Activated T-cell treated with anti-CD3 and anti-CD28 coated beads, Interleukin-2, amount 50 U/mL, for 72 hours (primary cell): ENCODE measurements at places on chromosomes 12 and 14.
A peak's percentile ranks its signal among the peaks of the same experiment; 100 is the strongest.

DNA sequence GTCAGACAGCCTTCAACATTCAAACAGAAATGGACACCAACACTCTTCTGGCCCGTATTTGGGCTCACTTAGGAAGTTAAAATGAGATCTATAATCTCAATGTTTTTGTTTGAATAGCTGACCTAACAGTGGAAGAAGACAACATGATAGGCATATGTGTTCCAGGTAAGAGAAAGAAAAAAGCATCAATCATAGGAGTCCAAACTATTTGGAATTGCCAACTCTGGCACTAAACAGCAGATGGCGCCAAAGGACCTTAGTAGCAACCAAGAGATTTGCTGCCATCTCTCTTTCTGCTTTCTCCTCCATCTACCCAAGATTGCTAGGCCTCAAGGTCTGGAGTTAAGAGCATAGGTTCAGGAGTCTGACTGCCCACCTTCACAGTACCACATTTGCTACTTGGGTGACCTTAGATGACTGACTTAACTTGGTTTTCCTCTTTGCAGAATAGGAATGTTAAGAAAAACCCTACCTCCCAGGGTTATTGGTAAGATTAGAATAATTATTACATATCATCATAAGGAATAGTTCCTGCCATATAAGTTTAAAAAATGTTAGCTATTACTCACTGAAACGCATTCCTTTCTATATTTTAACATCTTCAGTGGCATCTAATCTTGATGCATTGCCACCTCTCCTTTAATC lies 30.2 kb downstream of the PEX5 start:
- no peak overlapping the region for H3K4me3 ChIP-seq
- peak; percentile 72 for DNase-seq
- H3K27ac ChIP-seq = no peak overlapping the region
- H3K27me3 ChIP-seq = no peaks in the 10 kb centered on the region
- no peaks in the 10 kb centered on the region for H3K36me3 ChIP-seq

- H3K27me3 ChIP-seq = no peaks in the 10 kb centered on the region
- H3K27ac ChIP-seq = no peak overlapping the region
- no peak for DNase-seq
- H3K4me3 ChIP-seq = no peak overlapping the region
- H3K36me3 ChIP-seq = no peaks in the 10 kb centered on the region
Measured at GRCh38 chr14:101495827-101496775, 65.2 kb upstream of the DIO3 start.

- H3K27ac ChIP-seq = no peak overlapping the region
- no peak for DNase-seq
- H3K4me1 ChIP-seq = no peaks in the 10 kb centered on the region
- no peak overlapping the region for H3K4me3 ChIP-seq
Measured at GRCh38 chr14:33914676-33915516, 36.0 kb downstream of the EGLN3 start.

- H3K27ac ChIP-seq = peak overlapping the region; percentile 92
- DNase-seq = peak; percentile 37
- no peaks in the 10 kb centered on the region for H3K27me3 ChIP-seq
- peaks cover 71% of the 10 kb centered on the region for H3K4me1 ChIP-seq
Measured at GRCh38 chr14:70651522-70651921, 9.8 kb downstream of the TTC9 start.

DNA sequence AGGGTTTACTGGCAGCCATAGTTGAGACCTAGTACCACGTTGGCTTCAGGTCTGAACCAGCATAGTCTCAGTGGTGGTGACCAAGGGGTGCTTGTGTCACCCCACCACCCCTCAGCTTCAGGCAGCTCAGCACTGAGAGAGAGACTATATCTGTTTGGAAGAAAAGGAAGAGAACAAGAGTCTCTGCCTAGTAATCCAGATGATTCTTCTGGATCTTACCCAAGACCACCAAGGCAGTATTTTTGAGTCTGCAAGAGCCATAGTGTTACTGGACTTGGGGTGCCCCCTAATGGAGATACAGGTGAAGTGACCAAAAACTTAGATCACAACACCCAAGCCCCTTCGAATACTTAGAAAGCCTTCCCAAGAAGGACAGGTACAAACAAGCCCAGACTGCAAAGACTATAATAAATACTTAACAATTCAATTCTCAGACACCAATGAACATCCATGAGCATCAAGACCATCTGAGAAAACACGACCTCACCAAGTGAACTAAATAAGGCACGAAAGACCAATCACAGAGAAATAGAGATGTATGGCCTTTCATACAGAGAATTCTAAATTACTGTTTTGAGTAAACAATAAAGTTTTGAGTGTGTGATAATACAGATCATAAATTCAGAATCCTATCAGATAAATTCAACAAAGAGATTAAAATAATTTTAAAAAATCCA lies 107.0 kb downstream of the HELB start:
- peak; percentile 41 for DNase-seq
- no peak overlapping the region for H3K4me3 ChIP-seq
- no peaks in the 10 kb centered on the region for H3K36me3 ChIP-seq
- H3K27me3 ChIP-seq = peaks cover 10% of the 10 kb centered on the region

DNA sequence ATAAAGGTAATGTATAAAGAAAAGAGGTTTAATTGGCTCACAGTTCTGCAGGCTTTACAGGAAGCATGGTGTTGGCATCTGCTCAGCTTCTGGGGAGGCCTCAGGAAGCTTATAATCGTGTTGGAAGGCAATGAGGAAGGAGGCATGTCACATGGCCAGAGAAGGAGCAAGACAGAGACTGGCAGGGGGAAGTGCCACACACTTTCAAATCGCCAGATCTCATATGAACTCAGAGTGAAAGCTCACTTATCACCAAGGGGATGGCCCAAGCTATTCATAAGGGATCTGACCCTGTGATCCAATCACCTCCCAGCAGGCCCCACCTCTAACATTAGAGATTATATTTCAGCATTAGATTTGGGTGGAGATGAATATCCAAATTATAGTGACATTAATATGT lies 26.3 kb downstream of the LDHB start:
- H3K27ac ChIP-seq = no peak overlapping the region
- H3K36me3 ChIP-seq = peaks cover 5% of the 10 kb centered on the region
- H3K27me3 ChIP-seq = no peaks in the 10 kb centered on the region
- no peak overlapping the region for H3K4me3 ChIP-seq
- DNase-seq = no peak
- H3K4me1 ChIP-seq = peaks cover 6% of the 10 kb centered on the region

GRCh38 chr12:88994971-88995370 lies 357.3 kb downstream of the DUSP6 start:
- peaks cover 16% of the 10 kb centered on the region for H3K27me3 ChIP-seq
- H3K36me3 ChIP-seq = no peaks in the 10 kb centered on the region
- DNase-seq = no peak
- H3K4me1 ChIP-seq = no peaks in the 10 kb centered on the region
- no peak overlapping the region for H3K4me3 ChIP-seq

- no peak for DNase-seq
- H3K4me1 ChIP-seq = no peaks in the 10 kb centered on the region
- H3K4me3 ChIP-seq = no peak overlapping the region
Measured at GRCh38 chr14:77284466-77284865, 13.5 kb upstream of the NGB start.

DNA sequence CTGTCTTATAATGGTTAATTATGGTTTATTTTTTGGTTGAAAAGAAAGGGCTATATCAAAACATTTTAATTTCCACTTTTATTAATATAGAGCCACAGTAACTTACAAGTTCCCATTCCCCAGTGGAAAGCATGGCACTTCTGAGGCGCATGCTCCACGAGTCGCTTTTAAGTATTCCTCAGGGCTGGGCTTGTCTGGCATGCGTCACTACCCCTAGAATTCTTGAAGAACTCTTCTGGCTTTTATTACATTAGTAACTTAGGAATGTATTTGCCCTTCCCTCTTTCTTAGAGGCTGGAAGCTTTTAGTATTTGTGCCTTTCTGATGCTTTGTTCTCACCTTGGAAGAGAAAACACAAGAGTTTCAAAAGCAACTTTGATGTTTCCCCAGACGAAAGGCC lies 81.1 kb downstream of the ESR2 start:
- no peak overlapping the region for H3K4me3 ChIP-seq
- DNase-seq = no peak
- H3K27ac ChIP-seq = no peak overlapping the region

DNA sequence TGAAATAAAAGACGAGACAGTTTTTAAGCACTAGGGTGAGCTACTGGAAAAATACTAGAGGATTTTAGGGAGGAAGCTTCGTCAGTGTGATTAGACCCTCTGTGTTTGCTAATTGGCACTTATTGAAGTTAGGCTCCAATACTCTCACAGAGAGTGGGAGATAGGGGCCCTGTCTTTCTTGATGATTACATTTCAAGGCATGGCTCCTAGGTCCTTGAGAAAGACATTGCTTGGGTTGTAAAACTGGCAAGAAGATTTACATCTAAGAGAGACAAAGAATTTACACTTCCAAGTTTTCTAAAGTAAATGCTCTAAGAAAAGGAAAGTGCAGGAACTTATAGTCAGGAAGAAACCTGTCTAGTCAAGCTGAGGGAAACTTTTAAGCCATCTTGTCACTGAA lies 183.2 kb downstream of the C12orf50 start:
- DNase-seq = no peak
- no peak overlapping the region for H3K27ac ChIP-seq
- no peaks in the 10 kb centered on the region for H3K27me3 ChIP-seq
- no peak overlapping the region for H3K4me3 ChIP-seq
- H3K4me1 ChIP-seq = no peaks in the 10 kb centered on the region

- no peaks in the 10 kb centered on the region for H3K36me3 ChIP-seq
- no peak overlapping the region for H3K27ac ChIP-seq
- no peak overlapping the region for H3K4me3 ChIP-seq
- peaks cover 4% of the 10 kb centered on the region for H3K4me1 ChIP-seq
- peaks cover 11% of the 10 kb centered on the region for H3K27me3 ChIP-seq
Measured at GRCh38 chr12:31008961-31009840, 64.5 kb upstream of the DDX11 start.

GRCh38 chr12:113823016-113823415 lies 143.1 kb downstream of the RBM19 start:
- H3K27ac ChIP-seq = no peak overlapping the region
- no peaks in the 10 kb centered on the region for H3K36me3 ChIP-seq
- H3K27me3 ChIP-seq = no peaks in the 10 kb centered on the region
- no peaks in the 10 kb centered on the region for H3K4me1 ChIP-seq
- H3K4me3 ChIP-seq = no peak overlapping the region
- DNase-seq = no peak
